ENCODE measurements at places on chromosomes 7 and 10.

DNA sequence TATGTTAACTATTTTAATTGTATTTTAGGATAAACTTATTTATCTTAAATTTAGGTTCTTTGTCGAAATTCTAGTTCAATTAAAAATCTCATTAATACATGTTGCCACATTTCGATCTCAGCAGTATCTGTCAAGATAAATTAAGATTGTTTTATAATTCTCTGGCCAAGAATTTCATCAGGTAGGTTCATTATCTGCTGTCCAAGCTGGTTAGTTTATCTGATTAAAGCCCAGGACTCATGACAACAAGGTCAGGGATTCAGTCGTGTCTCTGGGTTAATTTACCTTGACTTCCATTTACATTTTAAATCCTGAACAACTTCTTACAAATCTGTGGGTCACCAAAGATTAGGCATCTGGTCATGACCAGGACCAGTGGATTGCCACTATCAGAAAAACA is 7.6 kb downstream of the STEAP4 start:
- DNase-seq = no peak

DNA sequence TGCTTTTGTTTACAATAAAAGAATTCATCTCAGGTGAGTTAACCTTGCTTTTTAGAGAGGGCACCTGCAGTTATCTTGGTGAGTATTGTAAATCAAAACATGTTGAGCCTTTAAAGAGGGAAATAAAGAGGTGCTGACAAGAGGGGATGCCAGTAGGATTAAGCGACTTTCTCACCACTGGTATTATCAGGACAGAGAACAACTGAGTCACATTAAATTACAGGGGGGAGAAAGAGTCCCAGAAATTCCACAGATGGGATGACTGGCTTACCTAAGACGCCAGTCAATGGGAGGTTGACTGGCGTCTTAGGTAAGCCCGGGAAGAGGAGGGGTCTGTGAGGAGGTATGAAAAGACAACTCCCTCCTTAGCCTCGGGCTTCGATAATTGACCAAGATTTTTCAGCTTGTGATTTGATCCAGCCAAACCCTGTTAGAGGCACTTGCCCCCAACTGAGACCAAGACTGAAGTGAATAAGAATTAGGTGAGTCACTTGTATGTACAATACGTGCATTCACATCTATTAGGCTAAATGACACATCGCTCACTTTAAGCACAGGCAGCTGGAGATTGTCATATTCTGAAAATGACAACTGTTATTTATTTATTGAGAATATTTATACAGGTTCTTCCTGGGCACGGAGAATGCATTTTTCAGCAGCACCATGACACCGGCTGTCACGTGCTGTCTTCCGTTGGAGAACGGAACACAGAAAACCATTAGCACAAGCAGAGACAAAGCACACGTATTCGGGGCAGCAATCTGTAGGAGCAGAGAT is 117.6 kb downstream of the SEM1 start:
- DNase-seq = no peak

DNA sequence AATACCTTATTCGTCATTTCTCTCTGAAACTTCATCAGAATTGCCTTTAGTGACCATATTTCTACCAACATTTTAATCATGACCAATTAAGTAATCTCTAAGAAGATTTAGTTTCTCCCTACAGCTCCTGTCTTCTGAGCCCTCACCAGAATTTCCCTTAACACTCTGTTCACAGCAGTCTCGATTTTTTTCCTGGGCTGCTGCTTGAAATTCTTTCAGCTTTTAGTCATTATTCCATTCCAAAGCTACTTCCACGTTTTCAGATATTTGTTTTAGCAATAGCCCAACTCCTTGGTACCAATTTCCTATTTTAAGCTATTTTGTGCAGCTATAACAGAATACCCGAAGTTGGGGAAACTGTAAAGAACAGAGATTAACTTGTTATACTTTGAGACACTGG is 192.4 kb upstream of the DKK1 start:
- DNase-seq = no peak

DNA sequence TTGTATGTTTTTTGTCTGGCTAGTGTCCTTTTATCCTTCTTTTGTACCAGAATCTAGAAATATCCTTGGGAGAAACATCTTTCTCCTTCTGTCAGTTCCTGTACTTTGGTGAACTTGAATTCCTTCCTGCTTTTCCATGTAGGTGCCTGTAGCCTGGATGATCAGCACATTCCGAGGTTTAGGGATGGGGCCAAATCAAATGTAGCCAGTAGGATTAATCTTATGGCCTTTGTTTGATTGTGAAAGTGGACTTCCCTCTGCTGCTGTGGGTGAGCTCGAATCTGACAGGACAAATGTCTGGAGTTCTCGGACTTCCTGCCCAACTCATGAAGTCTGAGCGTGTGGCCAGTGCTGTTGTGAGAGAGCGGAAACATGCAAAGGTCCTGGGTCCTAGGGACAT is 33.2 kb upstream of the NAMPT start:
- DNase-seq = no peak

GRCh38 chr7:151146761-151147160 is 20.7 kb downstream of the GBX1 start:
- DNase-seq = no peak

- no peak for DNase-seq
Observed at GRCh38 chr7:82289889-82290288, 153.7 kb downstream of the CACNA2D1 start.

GRCh38 chr10:62249957-62250356 is 18.7 kb downstream of the RTKN2 start:
- no peak for DNase-seq

GRCh38 chr7:35550831-35551230 is 144.1 kb downstream of the HERPUD2 start:
- DNase-seq = no peak

- DNase-seq = no peak
Observed at GRCh38 chr10:84525120-84525806, 196.9 kb downstream of the CCSER2 start.

- no peak for DNase-seq
Observed at GRCh38 chr7:37376386-37376785, 72.3 kb downstream of the ELMO1 start.

- DNase-seq = no peak
Observed at GRCh38 chr7:34655384-34655783, 2.6 kb upstream of the NPSR1 start.

GRCh38 chr10:1522237-1522636 is 215.1 kb downstream of the ADARB2 start:
- DNase-seq = no peak

GRCh38 chr10:12945690-12946359 is 55.7 kb downstream of the CCDC3 start:
- DNase-seq = no peak

DNA sequence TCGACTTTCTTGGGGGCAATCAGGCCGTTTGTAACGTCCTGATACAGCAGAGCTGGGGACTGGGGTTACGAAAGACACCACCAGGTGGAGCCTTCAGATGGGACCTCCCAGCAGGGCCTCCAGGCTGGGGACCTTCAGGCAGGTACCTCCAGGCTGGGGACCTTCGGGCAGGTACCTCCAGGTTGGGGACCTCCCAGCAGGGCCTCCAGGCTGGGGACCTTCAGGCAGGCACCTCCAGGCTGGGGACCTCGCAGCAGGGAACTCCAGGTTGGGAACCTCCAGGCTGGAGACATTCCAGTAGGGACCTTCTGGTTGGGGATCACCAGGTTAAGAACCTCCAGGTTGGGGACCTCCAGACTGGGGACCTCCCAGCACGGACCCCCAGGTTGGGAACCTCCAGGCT is 23.5 kb upstream of the GPR146 start:
- DNase-seq = no peak

- no peak for DNase-seq
Observed at GRCh38 chr7:22723637-22724036, 3.4 kb upstream of the IL6 start.

Measured in kidney glomerular epithelial cell (primary cell).